ENCODE measurements at places on chromosomes 12 and 14. TPM values are rescaled to one million over a fixed set of nuclear protein-coding genes. Genes with fewer than 3 reads are reported as not detected.

The KLRB1 gene
- not detected for total RNA-seq

DNA sequence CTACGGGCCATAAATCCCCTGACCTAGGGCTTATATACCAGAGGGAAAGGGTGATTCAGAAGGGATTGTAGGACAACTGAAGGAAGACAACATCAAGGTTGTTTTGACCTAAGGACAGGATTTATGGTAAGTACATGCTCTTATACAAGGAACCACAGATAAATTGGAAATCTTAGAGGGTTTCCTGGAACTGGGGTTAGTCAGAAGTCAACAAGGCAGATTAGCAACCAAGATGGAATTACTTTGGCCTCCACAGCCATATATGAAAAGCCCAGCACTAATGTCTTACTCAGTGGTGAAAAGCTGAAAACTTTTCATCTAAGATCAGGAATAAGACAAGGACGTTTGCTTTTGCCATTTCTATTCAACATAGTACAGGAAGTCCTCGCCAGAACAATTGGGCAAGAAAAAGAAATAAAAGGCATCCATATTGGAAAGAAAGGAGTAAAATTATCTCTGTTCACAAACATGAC is 5.4 kb downstream of the TMBIM4 start:
- H3K4me1 ChIP-seq: peaks cover 15% of the 10 kb centered on the region
- H3K36me3 ChIP-seq: peaks cover 29% of the 10 kb centered on the region
- no peak overlapping the region for H3K4me3 ChIP-seq
- no peak for DNase-seq
- no peak overlapping the region for H3K27ac ChIP-seq

DNA sequence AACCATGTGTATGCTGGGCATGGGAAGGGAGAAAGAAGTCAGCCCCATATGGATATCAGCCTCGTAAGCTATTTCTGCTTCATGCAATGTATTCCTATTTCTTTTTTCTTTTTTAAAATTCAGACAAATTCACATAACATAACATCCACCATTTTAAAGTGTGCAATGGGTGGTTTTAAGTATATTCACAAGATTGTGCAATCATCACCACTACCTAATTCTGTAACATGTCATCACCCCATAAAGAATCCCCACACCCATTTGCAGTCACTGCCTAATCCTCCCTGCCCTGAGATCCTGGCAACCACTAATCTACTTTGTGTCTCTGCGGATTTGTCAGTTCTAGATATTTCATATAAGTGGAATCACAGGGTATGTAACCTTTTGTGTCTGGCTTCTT is 9.5 kb downstream of the POMT2 start:
- H3K27me3 ChIP-seq: no peaks in the 10 kb centered on the region
- peaks cover 18% of the 10 kb centered on the region for H3K4me1 ChIP-seq
- no peak overlapping the region for H3K27ac ChIP-seq
- no peak overlapping the region for H3K4me3 ChIP-seq
- no peak for DNase-seq
- H3K36me3 ChIP-seq: peaks cover 7% of the 10 kb centered on the region

GRCh38 chr12:113778432-113779132 is 187.5 kb downstream of the RBM19 start:
- no peaks in the 10 kb centered on the region for H3K27me3 ChIP-seq
- H3K4me3 ChIP-seq: no peak overlapping the region
- H3K36me3 ChIP-seq: no peaks in the 10 kb centered on the region
- no peak overlapping the region for H3K27ac ChIP-seq
- H3K4me1 ChIP-seq: no peaks in the 10 kb centered on the region

DNA sequence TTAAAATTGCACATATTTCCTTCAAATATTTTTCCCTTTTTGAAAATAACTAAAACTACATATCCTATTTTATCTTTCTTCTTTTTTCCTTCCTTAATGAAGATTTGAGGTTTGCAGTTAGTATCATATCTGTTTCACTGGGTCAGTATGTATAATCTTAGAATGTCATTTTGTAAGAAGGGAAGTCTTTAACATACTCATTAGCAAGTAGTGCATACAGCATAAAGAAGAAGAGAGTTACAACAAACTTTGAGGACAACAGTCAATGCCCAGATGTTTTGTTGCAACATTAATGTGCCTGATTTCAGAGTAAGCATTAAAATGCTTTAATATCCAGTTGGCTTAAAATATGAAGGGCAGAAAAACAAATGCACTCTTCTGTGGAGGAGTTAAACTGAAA is 176.9 kb upstream of the FBXO33 start:
- no peak overlapping the region for H3K4me3 ChIP-seq
- no peaks in the 10 kb centered on the region for H3K36me3 ChIP-seq

DNA sequence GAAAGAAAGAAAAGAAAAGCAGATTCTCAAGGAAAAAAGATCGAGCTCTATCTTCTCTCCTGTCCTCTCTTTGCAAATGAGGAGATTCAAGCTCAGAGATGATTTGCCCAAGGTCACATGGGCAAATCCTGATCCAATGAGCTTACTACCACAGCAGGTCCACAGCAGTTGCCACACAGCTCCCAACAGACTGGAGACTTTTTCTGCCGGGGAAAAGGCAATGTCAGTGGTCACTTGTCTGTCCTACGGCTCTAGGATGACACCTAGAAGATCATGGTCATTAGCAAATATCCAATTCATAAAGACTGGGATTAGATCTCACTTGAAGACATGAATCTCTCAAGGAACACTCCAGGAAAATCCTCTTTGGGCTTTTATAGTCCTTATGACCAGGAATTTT is 58.8 kb downstream of the TTC7B start:
- no peak for DNase-seq
- H3K4me3 ChIP-seq: peak overlapping the region; percentile 56
- no peak overlapping the region for H3K27ac ChIP-seq
- no peaks in the 10 kb centered on the region for H3K27me3 ChIP-seq
- peaks cover 19% of the 10 kb centered on the region for H3K4me1 ChIP-seq

The PIWIL1 gene
- not detected for total RNA-seq

- no peak for DNase-seq
- H3K36me3 ChIP-seq: no peaks in the 10 kb centered on the region
- H3K27me3 ChIP-seq: no peaks in the 10 kb centered on the region
- H3K4me1 ChIP-seq: no peaks in the 10 kb centered on the region
- H3K27ac ChIP-seq: no peak overlapping the region
These were observed 339.5 kb downstream of the PAWR start for GRCh38 chr12:79351251-79351650.

The CPM gene
- not detected for total RNA-seq

- H3K36me3 ChIP-seq: no peaks in the 10 kb centered on the region
- H3K27me3 ChIP-seq: no peaks in the 10 kb centered on the region
- no peak for DNase-seq
- no peaks in the 10 kb centered on the region for H3K4me1 ChIP-seq
These were observed 37.3 kb upstream of the E2F7 start for GRCh38 chr12:77102691-77103090.

The OR6C2 gene
- total RNA-seq: not detected

DNA sequence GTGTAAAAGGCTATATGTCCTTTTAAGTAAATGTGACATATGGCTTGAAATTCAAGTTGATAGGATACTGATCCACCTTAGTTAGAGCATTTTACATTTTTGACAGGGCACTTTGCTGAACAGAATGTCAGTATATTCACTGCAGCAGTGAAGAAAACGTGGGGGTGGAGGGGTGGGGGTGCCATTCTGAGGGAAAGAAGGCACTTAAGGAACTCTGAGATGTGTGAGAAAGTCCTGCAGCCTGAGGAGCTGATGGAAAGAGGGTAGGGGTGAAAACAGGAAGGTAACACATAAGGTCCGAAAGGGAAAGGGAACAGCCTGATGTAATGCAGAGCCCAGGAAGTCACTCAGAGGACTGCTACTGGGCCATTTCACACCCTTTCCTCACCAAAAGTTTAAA is 265.5 kb upstream of the GRIP1 start:
- H3K27me3 ChIP-seq: no peaks in the 10 kb centered on the region
- no peak for DNase-seq
- no peak overlapping the region for H3K27ac ChIP-seq
- no peak overlapping the region for H3K4me3 ChIP-seq

- H3K4me1 ChIP-seq: peaks cover 39% of the 10 kb centered on the region
- H3K27me3 ChIP-seq: no peaks in the 10 kb centered on the region
- no peak overlapping the region for H3K4me3 ChIP-seq
- H3K36me3 ChIP-seq: no peaks in the 10 kb centered on the region
These were observed 6.0 kb upstream of the SHMT2 start for GRCh38 chr12:57223191-57224165.

GRCh38 chr12:110351119-110351518 is 52.4 kb downstream of the ANAPC7 start:
- no peaks in the 10 kb centered on the region for H3K27me3 ChIP-seq
- H3K36me3 ChIP-seq: peaks cover 46% of the 10 kb centered on the region
- DNase-seq: no peak
